Nephron progenitor cell (in vitro differentiated cells): ENCODE measurements at places on chromosomes 7 and 10.

DNA sequence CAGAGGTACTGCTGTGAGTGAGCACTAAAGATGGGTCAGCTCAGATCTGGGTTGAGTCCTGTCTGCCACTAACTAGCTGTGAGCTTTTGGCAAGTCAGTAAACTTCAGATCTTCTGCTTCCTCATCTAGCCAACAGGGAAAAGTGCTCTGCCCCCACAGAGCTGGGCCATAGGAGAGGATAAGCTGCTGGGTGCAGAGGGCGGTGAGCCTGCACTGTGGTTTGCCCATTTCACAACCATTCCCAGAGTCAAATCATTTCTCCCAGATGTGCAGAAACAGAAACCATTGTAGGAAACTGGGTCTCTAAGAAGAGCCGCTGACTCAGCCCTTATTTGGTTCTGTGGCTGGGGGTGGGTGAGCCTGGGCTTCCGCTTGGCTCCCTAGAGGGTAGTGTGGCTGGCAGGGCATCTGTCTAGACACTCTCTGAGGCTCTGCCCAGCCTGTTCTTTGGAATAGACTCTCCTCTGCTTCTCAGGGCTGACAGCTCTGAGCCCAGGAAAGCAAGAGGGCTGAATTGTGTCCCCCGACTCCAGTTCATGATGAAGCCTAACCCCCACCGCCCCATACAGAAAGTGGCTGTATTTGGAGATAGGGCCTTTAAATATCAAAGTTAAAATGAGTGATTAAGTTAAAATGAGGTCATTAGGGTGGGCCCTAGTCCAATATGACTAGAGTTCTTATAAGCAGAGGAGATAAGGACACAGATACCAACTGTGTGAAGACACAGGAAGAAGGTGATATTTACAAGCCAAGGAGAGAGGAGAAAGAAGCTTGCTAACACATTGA, 29.5 kb upstream of the ARHGAP22 start:
- H3K27ac ChIP-seq = no peak overlapping the region
- H3K27me3 ChIP-seq = peaks cover 34% of the 10 kb centered on the region
- no peaks in the 10 kb centered on the region for H3K4me1 ChIP-seq
- no peak overlapping the region for H3K4me3 ChIP-seq

- H3K27ac ChIP-seq = peak overlapping the region; percentile 42
- no peak for DNase-seq
- H3K4me3 ChIP-seq = no peak overlapping the region
- H3K27me3 ChIP-seq = peaks cover 5% of the 10 kb centered on the region
- no peaks in the 10 kb centered on the region for H3K36me3 ChIP-seq
- H3K4me1 ChIP-seq = no peaks in the 10 kb centered on the region
These were observed 17.3 kb downstream of the SFTPA1 start for GRCh38 chr10:79628083-79628482.

DNA sequence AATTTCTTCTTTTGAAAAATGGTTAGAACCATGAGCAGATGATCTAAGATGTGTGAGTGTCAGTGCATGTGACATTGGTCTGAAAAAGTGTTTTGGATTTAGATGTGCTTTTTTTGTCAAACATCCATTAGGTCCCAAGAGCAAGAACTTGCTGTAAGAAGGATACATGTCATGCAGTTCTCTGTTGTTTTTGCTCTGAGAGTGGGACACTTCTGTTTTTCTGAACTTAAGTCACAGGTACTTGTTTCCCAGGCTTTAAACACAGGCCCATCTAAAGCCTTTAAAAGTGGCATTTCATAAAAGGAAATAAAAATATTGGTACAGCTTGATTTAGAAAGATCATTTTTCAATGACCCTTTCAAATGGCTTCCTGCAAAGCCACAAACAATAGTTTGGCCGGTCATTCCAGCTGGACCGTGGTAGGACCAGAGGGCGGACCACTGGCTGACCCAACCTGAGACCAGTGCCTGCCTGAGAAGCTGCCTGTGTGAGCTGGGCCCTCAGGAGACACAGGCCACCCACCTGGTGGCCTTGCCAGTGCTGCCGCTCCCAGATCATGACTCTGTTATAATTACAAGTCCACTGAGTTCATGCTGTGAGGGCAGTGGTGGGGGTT, 92.7 kb downstream of the EEPD1 start:
- no peaks in the 10 kb centered on the region for H3K27me3 ChIP-seq
- peaks cover 3% of the 10 kb centered on the region for H3K36me3 ChIP-seq
- no peak overlapping the region for H3K4me3 ChIP-seq
- H3K4me1 ChIP-seq = peaks cover 22% of the 10 kb centered on the region
- no peak overlapping the region for H3K27ac ChIP-seq
- no peak for DNase-seq

GRCh38 chr7:93301736-93302135, 69.6 kb downstream of the VPS50 start:
- no peaks in the 10 kb centered on the region for H3K36me3 ChIP-seq
- no peaks in the 10 kb centered on the region for H3K27me3 ChIP-seq
- H3K4me1 ChIP-seq = no peaks in the 10 kb centered on the region
- no peak for DNase-seq
- no peak overlapping the region for H3K27ac ChIP-seq

DNA sequence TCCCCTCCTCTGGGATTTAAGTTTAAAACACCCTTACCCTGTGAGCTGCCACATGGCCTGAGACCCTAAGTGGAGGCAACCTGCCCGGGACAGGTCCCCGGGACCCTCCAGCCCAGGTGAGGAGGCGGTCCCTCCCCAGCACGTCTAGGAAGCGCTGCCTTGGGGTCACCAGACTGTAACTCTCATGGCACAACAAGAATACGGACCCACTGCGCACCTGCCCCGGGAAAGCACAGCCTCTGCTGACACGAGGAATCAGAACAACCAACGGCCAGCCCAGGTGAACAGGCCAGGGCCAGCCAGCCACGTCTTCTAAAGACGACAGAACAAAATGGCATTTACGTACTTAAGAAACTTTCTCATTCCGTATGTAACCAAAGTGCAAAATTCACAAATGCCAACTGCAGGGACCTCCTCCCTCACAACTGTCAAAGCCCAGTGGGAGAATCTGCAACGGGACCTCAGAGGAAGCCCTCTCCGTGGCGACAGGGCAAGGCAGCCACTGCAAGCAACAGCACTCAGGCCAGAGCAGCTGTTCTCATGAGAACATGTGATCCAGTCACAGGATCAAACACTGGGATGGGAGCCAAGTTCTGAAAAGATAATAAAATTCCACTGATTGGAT, 208.4 kb downstream of the DIP2C start:
- no peak overlapping the region for H3K4me3 ChIP-seq
- H3K4me1 ChIP-seq = peaks cover 37% of the 10 kb centered on the region
- H3K27me3 ChIP-seq = peaks cover 3% of the 10 kb centered on the region
- no peak for DNase-seq
- no peak overlapping the region for H3K27ac ChIP-seq

DNA sequence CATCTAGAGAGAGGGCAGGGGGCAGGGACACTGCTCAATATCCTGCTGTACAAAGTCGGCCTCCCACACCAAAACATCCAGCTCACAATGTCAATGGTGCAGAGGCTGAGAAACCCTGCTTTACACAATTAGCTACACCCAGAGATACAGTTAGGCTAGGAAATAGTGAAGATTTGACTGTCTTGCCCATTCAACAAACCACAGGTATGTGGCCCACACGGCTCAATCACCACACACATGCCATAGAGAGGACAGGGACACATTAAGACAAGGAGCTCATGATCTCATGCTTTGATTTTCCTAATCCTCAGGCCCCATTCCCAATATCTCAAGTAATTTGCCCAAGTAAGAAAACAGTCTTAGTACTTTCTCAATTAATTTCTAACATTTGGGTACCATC, 110.4 kb downstream of the OSBPL3 start:
- H3K4me3 ChIP-seq = no peak overlapping the region
- H3K36me3 ChIP-seq = no peaks in the 10 kb centered on the region
- no peaks in the 10 kb centered on the region for H3K4me1 ChIP-seq
- H3K27me3 ChIP-seq = no peaks in the 10 kb centered on the region

- H3K27me3 ChIP-seq = peaks cover 5% of the 10 kb centered on the region
- peak; percentile 9 for DNase-seq
- H3K27ac ChIP-seq = no peak overlapping the region
- H3K4me1 ChIP-seq = no peaks in the 10 kb centered on the region
These were observed 451.9 kb downstream of the DPP6 start for GRCh38 chr7:154503962-154504550.

DNA sequence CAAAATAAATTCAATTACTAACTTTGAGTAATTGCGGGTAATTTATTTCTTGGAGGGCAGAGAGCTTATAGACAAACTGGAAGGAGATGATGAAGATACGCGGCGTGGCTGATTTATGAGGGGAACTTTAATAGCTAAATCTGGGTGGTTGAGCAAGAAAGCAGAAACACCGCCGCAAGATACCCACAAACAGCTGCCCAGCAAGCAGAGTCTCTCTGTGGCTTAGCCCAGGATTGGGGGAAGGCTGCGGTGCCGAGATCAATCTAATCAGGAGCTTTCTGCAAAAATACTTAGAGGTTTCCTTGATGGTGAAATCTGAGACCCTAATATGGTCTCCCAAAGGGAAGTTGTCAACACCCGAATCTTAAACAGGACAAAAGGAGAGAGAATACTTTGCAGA, 94.9 kb upstream of the MGMT start:
- H3K4me1 ChIP-seq = peaks cover 16% of the 10 kb centered on the region
- no peak overlapping the region for H3K27ac ChIP-seq
- H3K36me3 ChIP-seq = no peaks in the 10 kb centered on the region
- no peak for DNase-seq
- H3K27me3 ChIP-seq = peaks cover 10% of the 10 kb centered on the region

DNA sequence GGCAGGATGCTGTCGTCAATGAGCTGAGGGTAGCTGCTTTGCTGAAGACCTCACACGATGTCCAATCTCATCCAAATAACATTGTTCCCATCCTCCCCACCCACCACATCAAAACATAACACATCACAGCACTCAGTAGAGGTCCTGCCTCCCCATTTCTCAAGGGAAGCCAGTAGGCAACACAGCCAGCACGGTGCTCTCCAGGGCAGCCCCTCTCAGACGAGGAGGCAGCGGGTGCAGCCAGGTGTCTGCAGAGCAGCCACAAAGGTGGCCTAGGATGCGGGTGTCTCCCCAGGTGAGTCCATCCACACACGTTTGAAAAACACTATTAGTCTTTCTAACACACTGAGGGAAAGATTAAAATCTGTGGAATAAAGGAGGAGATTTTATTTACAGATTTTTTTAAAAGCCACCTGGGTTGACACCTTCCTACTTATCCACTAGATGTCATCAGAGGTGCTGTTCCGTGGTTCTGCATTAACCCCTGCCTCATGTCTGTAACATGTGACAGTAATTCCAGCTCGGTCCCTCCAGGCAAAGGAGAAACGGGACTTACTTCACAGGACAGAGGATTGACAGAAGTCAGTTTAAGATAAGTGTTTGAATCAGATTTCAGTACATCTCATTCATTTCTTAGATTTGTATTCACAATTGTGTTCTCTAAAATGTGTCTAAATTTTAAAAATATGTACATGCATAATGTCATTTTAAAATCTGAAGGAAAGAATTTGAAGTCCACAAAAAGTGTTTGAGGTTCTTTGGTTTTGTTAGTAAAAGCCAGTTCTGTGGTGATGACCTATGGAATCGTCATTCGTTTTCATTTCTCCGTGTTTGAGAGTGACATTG, 68.0 kb downstream of the LANCL2 start:
- H3K27ac ChIP-seq = no peak overlapping the region
- H3K4me3 ChIP-seq = no peak overlapping the region
- no peaks in the 10 kb centered on the region for H3K36me3 ChIP-seq

DNA sequence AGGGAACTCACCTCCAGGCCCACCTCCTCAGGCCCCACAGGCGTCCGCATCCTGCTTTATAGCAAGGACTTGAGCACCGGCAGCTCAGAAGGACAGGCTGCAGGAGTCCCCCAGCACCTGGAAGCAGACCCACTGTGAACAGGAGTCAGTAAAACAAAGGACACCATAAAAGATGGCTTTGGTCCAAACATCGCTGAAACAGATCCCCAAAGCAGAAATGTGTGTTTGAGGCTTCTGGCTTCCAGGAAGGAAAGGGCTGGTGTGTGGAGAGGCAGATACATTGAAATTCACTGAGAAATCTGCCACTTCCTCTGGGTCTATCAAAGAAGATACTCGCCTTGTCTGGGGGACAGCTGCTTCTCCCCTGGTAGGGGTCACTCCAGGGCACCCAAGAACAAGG, 286.2 kb downstream of the PLXNA4 start:
- H3K27me3 ChIP-seq = peaks cover 21% of the 10 kb centered on the region
- H3K27ac ChIP-seq = no peak overlapping the region
- DNase-seq = no peak
- H3K4me3 ChIP-seq = no peak overlapping the region
- H3K4me1 ChIP-seq = no peaks in the 10 kb centered on the region
- H3K36me3 ChIP-seq = no peaks in the 10 kb centered on the region

DNA sequence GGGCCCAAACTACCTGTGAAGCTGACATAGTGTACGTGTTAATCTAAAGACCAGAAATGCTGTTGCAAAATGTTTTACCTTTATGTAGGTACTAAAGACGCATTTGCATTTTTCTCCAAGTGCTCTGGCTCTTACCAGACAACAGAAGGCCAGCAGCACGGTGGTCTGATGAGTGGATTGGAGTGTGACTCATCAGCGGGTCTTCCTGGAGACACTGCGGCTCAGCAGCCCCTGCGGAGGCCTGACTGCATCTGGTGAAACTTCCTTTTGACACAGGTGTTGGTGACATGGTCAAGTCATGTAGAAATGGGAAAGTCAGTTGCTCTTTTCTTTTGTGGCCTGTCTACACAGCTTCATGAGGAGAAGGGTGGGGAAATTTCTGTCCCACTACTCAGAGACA, 723.6 kb downstream of the INHBA start:
- DNase-seq = no peak
- peaks cover 6% of the 10 kb centered on the region for H3K27me3 ChIP-seq
- peaks cover 9% of the 10 kb centered on the region for H3K36me3 ChIP-seq
- H3K4me1 ChIP-seq = peaks cover 47% of the 10 kb centered on the region
- no peak overlapping the region for H3K4me3 ChIP-seq

- peaks cover 32% of the 10 kb centered on the region for H3K36me3 ChIP-seq
- H3K27me3 ChIP-seq = peaks cover 5% of the 10 kb centered on the region
- no peak for DNase-seq
- no peak overlapping the region for H3K27ac ChIP-seq
These were observed 48.0 kb downstream of the PITRM1 start for GRCh38 chr10:3124412-3125175.

- DNase-seq = no peak
- H3K27ac ChIP-seq = no peak overlapping the region
- H3K36me3 ChIP-seq = no peaks in the 10 kb centered on the region
- H3K4me1 ChIP-seq = no peaks in the 10 kb centered on the region
These were observed 13.7 kb upstream of the LAMB4 start for GRCh38 chr7:108143658-108144420.

DNA sequence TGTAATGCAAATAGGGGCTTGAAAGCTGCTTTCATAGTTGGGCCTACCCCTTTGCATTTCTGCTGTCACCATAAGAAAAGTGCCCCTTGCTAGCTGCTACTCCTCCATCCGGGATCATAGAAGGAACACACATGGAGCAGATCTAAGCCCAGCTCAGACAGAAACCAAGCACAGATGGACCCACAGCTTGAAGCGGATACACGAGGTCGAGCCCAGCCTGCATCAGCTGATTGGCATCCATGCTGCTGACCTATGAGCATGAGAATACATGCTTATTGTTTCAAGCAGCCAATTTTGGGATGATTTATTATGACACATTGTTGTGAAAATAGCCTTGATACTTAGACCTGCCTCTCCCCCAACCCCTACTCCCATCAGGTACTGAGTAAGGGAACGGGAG, 109.2 kb downstream of the ZNF467 start:
- H3K27ac ChIP-seq = no peak overlapping the region
- H3K4me1 ChIP-seq = peaks cover 6% of the 10 kb centered on the region
- no peak for DNase-seq
- H3K36me3 ChIP-seq = no peaks in the 10 kb centered on the region
